Natural killer cell (primary cell): ENCODE measurements at places on chromosomes 5 and 9. TPM values are rescaled to one million over a fixed set of nuclear protein-coding genes. Genes with fewer than 3 reads are reported as not detected.

DNA sequence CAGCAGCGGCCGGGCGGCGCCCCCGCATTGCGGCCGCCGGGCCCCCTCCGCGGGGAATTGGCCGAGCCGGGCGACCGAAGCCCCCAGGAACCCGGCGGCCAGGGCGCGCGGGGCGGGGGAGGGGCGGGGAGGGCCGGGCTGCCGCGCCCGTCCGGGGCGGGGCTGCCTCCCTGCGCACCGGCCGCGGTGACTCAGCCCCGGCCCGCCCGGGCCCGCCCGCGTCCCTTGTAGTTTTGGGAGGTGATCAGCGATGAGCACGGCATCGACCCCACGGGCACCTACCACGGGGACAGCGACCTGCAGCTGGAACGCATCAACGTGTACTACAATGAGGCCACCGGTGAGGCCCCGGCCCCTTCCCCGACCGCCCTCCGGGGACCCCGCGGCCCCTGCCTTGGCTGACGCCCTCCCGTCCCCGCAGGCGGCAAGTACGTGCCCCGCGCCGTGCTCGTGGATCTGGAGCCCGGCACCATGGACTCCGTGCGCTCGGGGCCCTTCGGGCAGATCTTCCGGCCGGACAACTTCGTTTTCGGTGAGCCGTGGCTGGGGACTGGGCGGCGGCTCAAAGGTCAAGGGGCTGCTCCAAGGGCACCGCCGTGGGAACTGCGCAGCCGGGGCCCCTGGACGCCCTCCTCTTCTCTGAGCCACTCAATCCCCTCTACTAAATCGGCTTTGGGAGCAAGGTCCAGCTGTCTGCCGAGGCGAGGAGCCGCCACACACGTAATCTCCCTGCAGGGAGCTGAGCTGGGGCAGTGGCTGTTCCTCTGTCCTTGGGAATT is 592 bp downstream of the TUBB4B start:
- peaks cover 46% of the 10 kb centered on the region for H3K4me1 ChIP-seq
- H3K27me3 ChIP-seq: no peaks in the 10 kb centered on the region
- H3K27ac ChIP-seq: peak overlapping the region; percentile 60

DNA sequence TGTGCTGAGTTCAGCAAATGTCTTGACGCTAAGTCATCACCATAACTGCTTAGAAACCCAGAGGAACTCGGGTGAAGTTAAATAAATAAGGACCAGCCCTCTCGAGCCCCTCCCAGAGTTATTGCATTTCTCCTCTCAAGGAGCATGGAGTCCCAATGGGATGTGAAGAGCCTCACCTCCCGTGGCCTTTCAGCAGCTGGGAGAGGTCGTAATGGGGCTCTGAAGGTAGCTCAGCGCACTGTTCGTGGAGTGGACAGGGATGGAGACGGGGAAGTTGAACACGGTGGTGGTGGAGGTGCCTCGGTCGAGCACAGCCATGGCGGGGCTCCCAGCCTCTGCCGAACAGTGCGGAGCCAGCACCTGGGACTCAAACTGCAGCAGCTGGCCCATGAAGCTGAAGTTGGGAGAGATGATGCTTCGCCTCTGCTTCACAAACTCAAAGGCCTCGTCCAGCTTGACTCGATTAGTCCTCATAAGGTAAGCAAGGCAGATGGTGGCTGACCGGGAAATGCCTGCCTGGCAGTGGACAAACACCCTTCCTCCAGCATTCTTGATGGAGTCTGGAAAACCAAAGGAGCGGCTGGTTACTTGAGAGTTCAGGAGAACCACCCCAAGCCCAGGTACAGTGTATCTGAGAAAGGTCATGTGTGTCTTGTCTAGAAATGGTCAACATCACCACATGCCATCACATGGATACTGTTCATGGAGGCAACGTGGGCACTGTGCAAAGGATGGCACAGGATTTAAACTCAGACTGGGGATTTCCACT is 2.2 kb downstream of the DUSP1 start:
- no peaks in the 10 kb centered on the region for H3K27me3 ChIP-seq
- peak; percentile 69 for DNase-seq
- peaks cover 25% of the 10 kb centered on the region for H3K36me3 ChIP-seq
- H3K4me3 ChIP-seq: peak overlapping the region; percentile 91
- H3K27ac ChIP-seq: peak overlapping the region; percentile 99
- H3K4me1 ChIP-seq: peaks cover 67% of the 10 kb centered on the region

DNA sequence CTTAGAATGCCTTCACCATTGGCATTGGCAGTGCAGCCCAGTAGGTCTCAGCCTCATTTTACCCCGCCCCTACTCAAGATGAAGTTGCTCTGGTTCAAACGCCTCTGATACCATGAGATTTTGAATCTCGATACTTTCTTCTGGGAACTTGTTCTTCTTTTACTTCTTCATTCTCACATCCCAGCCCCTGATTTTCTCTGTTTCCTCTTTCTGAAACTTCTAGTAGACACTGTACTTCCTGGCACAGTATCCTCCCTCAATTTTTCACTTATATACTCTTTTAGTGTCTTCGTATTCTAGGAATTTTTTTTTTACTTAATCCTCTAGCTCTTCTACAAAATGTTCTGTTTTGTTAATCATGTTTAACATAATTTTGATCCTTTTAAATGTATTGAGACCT is 13.1 kb upstream of the ZNF79 start:
- no peaks in the 10 kb centered on the region for H3K27me3 ChIP-seq
- no peak overlapping the region for H3K4me3 ChIP-seq
- no peak for DNase-seq
- no peak overlapping the region for H3K27ac ChIP-seq
- H3K4me1 ChIP-seq: no peaks in the 10 kb centered on the region

- no peaks in the 10 kb centered on the region for H3K36me3 ChIP-seq
- no peak for DNase-seq
- H3K4me1 ChIP-seq: no peaks in the 10 kb centered on the region
- no peaks in the 10 kb centered on the region for H3K27me3 ChIP-seq
- H3K4me3 ChIP-seq: no peak overlapping the region
These were observed 72.5 kb upstream of the RASA1 start for GRCh38 chr5:87195104-87195591.

GRCh38 chr9:129210125-129210524 is 32.1 kb upstream of the IER5L start:
- H3K4me1 ChIP-seq: peaks cover 28% of the 10 kb centered on the region
- no peak for DNase-seq
- no peaks in the 10 kb centered on the region for H3K36me3 ChIP-seq
- no peaks in the 10 kb centered on the region for H3K27me3 ChIP-seq
- no peak overlapping the region for H3K4me3 ChIP-seq

DNA sequence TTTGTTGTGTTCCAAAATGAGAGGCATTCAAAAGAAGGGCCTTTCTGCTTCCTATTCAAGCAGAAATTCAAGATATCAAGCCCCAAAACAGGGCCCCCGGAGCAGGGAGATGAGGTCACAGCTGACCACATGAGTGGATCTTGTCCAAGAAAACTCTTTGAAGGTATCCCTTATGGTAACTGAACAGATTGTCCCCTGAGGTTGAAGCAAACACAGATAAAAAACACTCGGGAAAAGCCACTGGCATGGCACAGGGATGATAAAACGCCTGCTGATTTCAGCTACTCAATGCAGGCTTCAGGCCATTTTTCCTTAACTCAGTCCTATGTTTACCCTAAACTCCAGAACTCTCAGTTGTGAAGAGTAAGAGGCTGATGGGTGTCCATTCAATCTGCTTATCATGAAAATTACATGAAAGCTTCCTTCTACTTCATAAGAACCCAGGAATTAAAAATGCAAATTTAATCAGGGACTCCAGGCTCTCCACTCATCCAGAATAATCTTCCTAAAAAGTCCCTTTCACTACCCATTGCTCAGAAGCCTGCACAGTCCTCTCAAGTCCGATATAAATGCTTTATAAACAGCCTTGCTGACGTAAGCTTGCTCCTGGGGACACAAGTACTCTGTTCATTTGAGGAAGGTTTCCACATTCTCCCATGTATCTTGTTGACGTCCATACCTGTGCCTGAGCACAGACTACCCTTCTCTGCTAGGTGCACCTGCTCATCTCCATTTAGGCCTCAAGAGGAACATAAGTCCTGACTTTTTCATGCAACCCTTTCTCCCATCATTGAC is 35.9 kb upstream of the SLC1A3 start:
- no peak overlapping the region for H3K27ac ChIP-seq
- no peak for DNase-seq
- H3K4me1 ChIP-seq: no peaks in the 10 kb centered on the region
- no peak overlapping the region for H3K4me3 ChIP-seq

- H3K27me3 ChIP-seq: no peaks in the 10 kb centered on the region
- H3K4me3 ChIP-seq: no peak overlapping the region
- DNase-seq: no peak
- no peaks in the 10 kb centered on the region for H3K36me3 ChIP-seq
- no peak overlapping the region for H3K27ac ChIP-seq
- no peaks in the 10 kb centered on the region for H3K4me1 ChIP-seq
These were observed 104.0 kb upstream of the ALDH1B1 start for GRCh38 chr9:38288502-38288901.

GRCh38 chr5:173963182-173963838 is 25.7 kb upstream of the C5orf47 start:
- H3K27me3 ChIP-seq: no peaks in the 10 kb centered on the region
- H3K27ac ChIP-seq: no peak overlapping the region
- no peak overlapping the region for H3K4me3 ChIP-seq
- DNase-seq: no peak
- peaks cover 2% of the 10 kb centered on the region for H3K36me3 ChIP-seq
- no peaks in the 10 kb centered on the region for H3K4me1 ChIP-seq

GRCh38 chr5:99445805-99446204 is 517.0 kb upstream of the CHD1 start:
- no peak overlapping the region for H3K4me3 ChIP-seq
- H3K27me3 ChIP-seq: no peaks in the 10 kb centered on the region
- no peaks in the 10 kb centered on the region for H3K4me1 ChIP-seq

DNA sequence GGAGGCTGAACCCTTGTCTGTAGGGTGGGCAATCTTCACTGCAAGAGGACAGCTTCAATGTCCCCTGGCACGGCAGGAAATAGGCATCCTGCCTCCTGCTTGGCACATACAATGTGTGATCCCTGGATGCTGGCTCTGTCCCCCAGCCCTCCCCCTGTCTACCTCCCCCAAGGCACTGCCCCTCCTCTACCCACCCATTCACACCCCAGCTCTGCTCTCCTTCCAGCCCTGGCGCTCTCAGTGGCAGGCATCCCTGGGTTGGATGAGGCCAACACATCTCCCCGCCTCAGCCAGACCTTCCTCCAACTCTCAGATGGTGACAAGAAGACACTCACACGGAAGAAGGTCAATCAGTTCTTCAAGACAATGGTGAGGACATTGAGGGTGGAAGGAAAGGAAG is 24.1 kb upstream of the FOXI1 start:
- no peak overlapping the region for H3K4me3 ChIP-seq
- H3K4me1 ChIP-seq: no peaks in the 10 kb centered on the region
- H3K27ac ChIP-seq: no peak overlapping the region

- H3K4me3 ChIP-seq: no peak overlapping the region
- no peak for DNase-seq
- H3K27me3 ChIP-seq: no peaks in the 10 kb centered on the region
- H3K4me1 ChIP-seq: no peaks in the 10 kb centered on the region
- H3K27ac ChIP-seq: no peak overlapping the region
These were observed 79.7 kb upstream of the FCN2 start for GRCh38 chr9:134800791-134801339.

DNA sequence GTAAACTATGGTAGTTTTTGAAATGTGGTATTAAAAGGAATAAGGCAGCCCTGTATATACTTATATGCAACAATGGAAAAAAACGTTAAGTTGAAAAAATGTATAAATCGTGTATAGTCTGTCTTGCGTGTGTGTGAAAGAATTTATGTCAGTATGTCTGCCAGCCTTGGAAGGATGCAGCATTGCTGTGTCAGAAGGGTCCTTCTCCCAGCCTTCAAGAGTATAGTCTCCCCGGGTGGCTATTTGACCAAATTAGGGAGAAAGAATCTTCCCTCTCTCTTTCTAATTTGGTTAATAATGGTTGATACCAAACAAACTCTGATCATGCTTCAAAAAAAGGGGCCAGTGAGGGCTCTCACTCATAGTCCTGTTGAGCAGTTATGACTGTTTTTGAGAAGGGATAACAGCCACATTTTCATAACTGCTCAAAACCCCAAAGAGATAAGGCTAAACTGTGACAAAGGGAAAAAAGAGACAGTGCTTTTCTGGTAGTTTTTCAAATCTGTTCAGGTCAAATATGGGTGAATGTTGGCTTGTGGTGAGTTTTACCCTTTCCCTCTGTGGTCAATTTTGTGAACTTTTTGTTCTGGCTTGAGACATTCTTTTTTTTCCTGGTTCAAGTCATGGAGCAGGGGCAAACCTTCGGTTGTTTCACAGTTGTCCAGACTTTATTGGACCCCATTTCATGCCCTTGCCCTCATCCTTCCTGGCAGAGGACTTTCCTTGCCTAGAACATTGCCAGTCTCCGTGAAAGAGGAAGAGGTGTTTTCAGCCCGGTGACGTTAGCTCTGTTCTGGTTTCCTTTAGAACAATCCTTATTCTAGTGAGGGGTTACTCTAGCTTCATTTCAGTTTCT is 21.0 kb downstream of the SNX30 start:
- H3K27ac ChIP-seq: no peak overlapping the region
- H3K36me3 ChIP-seq: no peaks in the 10 kb centered on the region

DNA sequence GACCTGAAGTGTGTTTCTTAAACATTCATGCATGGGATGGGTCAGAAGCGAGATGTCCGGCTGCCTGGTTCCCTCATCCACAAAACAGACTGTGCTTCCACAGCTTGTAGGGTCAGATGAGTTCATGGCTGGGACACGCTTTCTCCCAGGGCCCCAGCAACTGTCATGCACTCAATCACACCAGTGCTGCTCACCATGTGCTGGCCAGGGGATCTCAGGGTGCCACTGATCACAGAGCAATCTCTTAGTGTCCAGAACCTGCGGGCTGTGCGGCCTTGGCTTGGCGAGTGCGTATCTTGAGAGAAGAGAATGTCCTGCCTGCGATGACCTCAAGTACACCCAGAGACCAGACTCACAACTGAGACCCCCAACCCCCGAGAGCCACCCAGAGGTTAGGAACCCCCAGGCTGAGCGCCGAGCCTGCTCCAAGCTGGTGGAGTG is 26.0 kb upstream of the FCN2 start:
- H3K4me1 ChIP-seq: no peaks in the 10 kb centered on the region
- H3K27ac ChIP-seq: no peak overlapping the region
- H3K4me3 ChIP-seq: no peak overlapping the region
- no peak for DNase-seq
- H3K27me3 ChIP-seq: no peaks in the 10 kb centered on the region
- H3K36me3 ChIP-seq: no peaks in the 10 kb centered on the region

- no peaks in the 10 kb centered on the region for H3K27me3 ChIP-seq
- no peak overlapping the region for H3K4me3 ChIP-seq
- no peaks in the 10 kb centered on the region for H3K4me1 ChIP-seq
- H3K36me3 ChIP-seq: no peaks in the 10 kb centered on the region
- no peak for DNase-seq
These were observed 50.4 kb downstream of the TRIO start for GRCh38 chr5:14193496-14193895.

GRCh38 chr5:149237662-149238061 is 34.0 kb upstream of the AFAP1L1 start:
- H3K4me1 ChIP-seq: peaks cover 14% of the 10 kb centered on the region
- DNase-seq: no peak
- H3K4me3 ChIP-seq: no peak overlapping the region
- H3K27me3 ChIP-seq: no peaks in the 10 kb centered on the region

Gene UBQLN1
- total RNA-seq: 151 TPM

Gene ADAMTS13
- 2.8 TPM for total RNA-seq

Gene ROPN1L
- total RNA-seq: 5.2 TPM

Gene APBB3
- 44.9 TPM for total RNA-seq

Gene APBA1
- total RNA-seq: 0.11 TPM

Gene SLC34A1
- total RNA-seq: 0.66 TPM

Gene KCNMB1
- 0.23 TPM for total RNA-seq
